ENCODE measurements at places on chromosomes 7 and 10.

- DNase-seq, result no peak
Observed at GRCh38 chr10:131252567-131253276, 58.8 kb downstream of the TCERG1L start.

- DNase-seq, result peak; percentile 44
Observed at GRCh38 chr7:105691082-105691679, 109.9 kb upstream of the EFCAB10 start.

DNA sequence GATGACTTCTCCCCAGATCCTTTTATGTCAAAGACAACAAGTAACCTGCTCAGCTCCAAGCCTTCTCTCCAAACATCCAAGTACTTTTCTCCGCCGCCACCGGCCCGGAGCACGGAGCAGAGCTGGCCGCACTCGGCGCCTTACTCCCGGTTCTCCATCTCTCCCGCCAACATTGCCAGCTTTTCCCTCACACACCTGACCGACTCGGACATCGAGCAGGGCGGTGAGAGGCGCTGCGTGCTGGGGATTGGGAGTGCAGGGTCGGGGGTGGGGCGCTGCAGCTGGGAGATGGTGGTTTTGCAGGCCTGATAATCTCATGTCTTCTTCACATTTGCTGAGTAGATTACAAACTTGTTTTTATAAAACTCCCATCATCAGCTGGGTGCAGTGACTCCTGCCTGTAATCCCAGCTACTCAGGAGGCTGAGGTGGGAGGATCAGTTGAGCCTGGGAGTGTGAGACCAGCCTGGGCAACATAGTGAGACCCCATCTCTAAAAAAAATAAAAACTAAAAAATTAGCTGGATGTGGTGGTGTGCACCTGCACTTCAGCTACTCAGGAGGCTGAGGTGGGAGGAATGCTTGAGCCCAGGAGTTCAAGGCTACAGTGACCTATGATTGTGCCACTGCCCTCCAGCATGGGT lies 7.2 kb upstream of the BHLHA15 start:
- no peak for DNase-seq

DNA sequence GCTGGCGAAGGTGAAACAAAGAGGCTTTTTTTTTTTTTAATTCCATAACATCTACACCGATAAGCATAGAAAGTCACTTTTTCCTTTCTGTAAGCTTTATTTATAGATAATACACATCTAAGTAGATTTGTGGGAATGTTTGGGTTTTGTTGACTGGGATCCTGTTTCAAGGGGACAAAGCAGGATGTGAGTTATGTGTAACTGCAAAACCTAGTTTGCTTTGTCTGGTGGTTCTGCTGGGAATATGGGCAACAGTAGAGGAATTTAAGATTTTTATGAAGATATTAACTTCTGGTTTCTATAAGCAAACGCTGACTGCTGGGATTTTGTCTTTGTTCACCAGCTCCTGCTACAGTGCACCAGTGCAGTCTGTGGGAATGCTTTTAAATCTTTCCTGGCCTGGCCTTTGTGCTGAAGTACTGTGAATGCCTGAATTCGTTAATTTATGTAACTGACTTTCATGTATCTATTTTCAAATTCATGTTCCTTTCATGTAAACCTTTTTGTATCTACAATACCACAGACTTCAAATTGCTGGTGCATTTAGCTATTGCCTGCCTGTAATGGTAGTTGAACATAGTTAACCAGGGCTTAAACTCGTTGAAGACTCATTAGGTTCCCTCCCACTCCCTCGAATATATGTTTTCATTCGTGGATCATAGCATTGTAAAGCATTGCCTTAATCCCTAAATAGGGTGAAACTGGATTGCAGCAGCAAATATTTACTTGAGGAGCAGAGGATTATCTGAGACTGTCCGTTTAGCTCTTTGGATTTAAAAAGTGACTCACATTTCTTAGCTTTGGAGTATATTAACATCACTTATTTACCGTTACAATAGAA lies 1.5 kb downstream of the KLHL7 start:
- DNase-seq, result peak; percentile 20

DNA sequence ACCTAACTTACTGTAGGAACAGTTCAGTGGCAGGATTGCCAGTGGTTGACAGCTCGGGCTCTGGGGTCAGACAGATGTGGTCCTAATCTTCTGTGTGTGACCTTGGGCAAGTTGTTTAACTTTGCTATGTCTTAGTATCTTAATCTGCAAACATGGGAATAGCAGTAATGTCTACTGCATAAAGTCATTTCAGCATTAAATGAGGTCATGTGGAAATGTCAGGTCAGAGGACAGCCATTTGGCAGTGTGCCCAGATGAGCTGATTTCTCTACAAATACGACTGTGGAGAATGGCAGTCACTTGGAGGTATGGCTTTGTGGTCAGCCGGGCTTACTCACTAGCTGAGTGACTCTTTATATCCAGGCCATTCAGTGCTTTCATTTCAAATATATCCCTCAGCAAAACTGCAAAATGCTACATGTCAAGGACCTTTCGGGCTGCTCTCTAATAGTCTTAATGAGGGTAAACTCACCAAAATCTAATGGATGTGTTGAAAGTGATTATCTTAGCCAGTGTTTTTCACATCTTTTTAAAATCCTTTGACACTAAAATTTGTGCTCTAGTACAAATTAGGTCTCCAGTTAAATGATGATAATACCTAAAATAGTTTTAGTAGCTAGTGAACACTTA lies 171.4 kb downstream of the ST7 start:
- DNase-seq, result peak; percentile 93

- DNase-seq, result no peak
Observed at GRCh38 chr10:5467207-5467535, 32.2 kb downstream of the CALML5 start.

- DNase-seq, result no peak
Observed at GRCh38 chr10:71480662-71481061, 83.9 kb downstream of the CDH23 start.

DNA sequence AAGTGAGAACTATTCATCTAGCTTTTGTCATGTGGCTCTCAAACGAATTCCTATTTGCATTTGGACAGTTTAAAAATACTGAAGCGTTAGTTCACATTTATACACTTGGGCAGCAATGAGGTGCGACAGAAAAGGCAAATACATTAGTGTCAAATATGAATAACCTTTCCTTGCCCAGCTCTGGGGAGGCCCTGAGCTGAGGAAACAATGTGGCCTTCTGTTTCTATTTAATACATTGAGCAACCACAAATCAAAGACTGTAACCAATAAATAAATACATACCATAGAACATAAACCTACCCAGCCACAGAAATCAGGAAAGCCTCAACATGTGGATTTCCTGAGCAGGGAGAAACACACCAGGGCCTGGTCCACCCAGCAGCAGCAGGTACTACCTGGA lies 585.2 kb downstream of the PARD3 start:
- DNase-seq, result no peak

- no peak for DNase-seq
Observed at GRCh38 chr10:78983608-78984007, 85.2 kb upstream of the ZMIZ1 start.

DNA sequence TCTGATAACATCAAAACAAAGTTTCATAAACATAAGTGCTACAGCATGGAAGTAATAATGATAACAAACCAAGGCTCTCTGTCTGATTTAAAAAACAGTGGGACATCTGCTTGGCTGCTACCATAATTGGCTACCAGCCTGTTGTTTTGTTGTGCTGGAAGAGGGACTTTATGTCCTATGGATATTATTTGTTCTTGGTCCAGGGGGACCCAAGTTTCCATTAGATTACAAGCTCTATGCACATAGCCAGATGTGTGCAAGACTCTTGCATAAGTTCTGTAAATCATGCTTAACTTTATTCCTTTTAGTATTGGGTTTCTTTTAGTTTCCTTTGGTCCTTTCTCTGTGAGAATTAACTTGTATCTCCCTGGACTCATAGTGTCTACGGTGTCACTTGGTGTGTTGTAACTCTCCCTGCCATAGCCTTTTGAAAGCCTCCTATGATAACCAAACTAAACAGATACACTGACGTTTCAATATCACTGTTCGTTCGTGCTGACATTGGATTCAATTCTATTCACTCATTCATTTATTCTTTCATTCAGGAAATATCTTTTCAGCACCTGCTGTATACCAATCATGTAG lies 41.4 kb upstream of the CD36 start:
- DNase-seq, result no peak

DNA sequence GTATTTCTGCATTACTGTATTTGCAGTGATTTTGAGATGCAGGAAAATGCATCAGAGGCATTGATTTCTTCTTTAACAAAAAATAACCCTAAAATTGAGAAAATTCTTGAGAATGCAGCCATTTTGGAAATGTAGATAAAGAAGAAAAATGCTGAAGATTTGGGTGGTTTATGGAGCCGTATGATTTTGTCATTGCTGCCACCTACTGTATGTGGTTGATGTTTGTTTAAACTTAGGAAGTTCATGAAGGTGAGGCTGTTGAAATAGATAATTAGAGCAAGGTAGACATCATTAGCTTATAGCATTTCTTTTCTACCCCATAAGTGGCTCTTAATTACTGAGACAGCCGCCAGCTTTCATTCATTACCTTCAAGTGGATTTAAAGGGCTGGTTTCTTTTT lies 92.1 kb upstream of the SAMD8 start:
- peak; percentile 65 for DNase-seq

GRCh38 chr10:17143055-17143690 lies 13.6 kb upstream of the CUBN start:
- DNase-seq, result no peak

GRCh38 chr10:30027057-30028005 lies 32.1 kb downstream of the JCAD start:
- DNase-seq, result no peak

DNA sequence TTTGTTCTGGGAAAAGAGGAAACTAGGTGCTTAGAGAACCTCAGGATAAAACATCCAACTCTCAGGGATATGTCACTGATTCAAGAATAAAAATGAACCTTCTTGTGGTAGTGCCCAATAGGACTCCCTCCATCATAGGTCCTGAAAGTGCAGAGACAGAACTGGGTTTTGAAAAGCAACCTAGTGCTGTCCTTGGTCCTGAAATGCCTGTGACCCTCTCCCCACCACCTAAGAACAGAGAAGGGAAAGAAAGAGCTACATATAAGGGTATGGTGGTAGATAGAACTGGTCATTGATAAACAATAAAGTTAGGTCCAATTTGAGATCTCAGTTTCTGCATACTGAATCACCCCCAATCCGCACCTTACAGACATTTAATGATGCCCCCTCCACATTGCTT lies 953.3 kb downstream of the XPNPEP1 start:
- peak; percentile 21 for DNase-seq

DNA sequence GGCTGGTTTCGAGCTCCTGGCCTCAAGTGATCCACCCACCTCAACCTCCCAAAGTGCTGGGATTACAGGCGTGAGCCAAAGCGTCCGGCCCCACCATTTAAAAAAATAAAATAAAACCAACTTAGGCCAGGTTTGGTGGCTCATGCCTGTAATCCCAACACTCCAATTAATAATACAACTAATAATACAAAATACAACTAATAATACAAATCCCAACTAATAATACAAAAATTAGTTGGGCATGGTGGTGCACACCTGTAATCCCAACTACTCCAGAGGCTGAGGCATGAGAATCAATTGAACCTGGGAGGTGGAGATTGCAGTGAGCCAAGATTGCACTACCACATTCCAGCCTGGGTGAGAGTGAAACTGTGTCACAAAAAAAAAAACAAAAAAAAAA lies 27.6 kb downstream of the CEP41 start:
- no peak for DNase-seq

DNA sequence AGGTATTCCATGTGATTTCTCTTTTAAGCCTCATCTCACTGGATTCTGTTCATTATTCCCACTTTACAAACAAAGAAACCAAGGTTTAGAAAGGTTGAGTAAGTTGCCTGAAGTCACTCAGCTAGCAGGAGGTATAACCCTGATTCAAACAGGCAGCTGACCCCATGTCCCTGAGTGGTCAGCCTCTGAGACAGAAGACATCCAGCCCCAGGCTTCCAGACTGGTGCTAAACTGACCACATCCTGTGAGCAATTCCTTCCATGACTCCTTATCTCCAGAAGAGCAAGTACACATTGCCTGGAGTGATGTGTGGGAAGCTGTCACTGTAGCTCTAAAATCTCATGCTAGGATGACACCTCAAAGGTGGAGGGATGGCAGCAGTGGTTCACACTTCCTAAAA lies 3.7 kb downstream of the PLPP4 start:
- DNase-seq, result peak; percentile 92

- DNase-seq, result no peak
Observed at GRCh38 chr7:72435925-72436480, 23.9 kb upstream of the CALN1 start.

GRCh38 chr10:16999665-17000451 lies 129.8 kb downstream of the CUBN start:
- DNase-seq, result peak; percentile 51

DNA sequence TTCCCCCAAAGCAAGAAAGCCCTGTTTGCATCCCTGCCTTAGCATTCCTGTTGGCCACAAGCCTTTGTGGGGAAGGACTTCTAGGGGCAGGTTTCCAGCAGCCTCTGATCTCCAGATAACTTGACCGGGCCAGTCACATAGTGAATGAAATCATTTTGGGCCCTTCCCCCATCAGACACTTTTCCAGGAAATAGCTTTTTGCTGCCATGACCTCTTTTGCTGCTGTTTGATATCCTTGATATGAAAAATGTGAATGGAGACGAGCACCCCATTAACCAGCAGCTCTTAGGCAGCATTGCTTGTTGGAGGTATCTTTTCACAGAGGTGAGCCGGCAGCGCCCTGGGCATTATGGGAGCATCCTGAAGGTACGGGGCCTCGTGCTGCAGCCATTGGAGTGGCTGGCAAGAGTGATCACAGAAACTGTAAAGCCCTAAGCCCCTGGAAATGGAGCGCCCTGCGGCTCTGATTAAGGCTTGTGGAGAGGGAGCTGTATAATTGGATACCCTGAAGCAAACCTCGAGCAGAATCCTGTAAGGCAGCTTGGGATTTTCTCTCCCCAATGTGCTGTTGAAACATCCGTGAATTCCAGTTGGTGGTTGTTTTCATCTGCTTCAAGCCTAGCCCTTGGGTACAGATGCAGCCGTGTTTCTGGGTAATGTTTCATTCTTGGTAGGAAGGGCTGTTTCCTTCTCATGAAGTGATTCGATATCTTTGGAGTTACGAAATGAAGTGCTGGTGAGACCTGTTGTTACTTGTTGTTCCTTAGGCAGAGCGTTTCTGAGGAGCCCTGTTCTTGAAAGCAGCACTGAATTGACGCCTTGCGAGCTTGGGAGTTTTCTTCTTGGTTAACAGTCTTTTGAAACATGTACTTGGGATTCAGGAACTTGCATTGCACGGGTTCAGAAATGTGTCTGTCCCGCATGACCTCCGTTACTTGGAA lies 179.0 kb downstream of the PTEN start:
- DNase-seq, result peak; percentile 78

GRCh38 chr7:144725070-144725469 lies 110.8 kb downstream of the TPK1 start:
- no peak for DNase-seq

DNA sequence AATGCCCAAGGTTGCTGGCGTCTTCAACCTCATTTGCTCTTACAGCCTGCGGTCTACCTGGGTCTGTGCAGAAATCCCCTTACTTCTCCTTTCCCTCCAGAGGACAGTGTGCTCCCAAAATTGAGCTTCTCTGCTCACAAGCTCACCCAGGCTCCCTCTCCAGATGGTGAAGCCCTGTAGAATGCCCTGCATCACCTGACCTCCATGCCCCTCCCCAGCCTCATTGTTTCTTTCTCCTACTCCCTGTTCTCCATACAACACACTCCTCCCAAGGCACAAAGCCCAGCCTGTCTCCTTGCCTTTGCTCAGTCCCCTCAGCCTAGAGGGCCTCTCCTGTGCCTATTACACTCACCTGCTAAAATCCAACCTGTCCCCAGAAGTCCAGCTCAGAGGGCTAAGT lies 3.5 kb downstream of the CRHR2 start:
- DNase-seq, result no peak
